Body of pancreas (tissue), 4 donors: ENCODE measurements at places on chromosomes 12 and 14.

- no peak overlapping the region for H3K4me3 ChIP-seq
- no peaks in the 10 kb centered on the region for H3K27me3 ChIP-seq
- no peak for DNase-seq
These were observed 68.5 kb downstream of the SPPL3 start for GRCh38 chr12:120835657-120836056.

DNA sequence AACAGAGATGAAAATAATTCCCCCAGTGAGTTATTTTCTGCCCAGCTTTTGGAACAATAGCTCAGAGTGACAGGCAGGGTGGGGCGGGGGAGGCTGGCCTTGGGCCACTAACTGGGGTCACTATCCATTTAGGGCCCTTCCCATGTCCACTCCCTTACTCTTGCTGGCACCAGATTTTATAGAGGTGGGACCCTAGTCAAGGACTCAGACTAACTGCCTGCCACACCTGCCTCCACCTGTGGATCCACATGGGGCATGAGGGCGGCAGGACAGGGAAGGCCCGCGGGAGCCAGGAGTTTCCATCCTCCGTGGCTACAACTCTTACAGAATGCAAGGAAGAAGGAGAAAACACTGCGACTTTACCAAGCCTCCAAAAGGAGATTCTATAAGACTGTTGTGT lies 10.1 kb downstream of the VDR start:
- peaks cover 5% of the 10 kb centered on the region for H3K4me1 ChIP-seq
- no peak overlapping the region for H3K27ac ChIP-seq
- DNase-seq, result no peak

DNA sequence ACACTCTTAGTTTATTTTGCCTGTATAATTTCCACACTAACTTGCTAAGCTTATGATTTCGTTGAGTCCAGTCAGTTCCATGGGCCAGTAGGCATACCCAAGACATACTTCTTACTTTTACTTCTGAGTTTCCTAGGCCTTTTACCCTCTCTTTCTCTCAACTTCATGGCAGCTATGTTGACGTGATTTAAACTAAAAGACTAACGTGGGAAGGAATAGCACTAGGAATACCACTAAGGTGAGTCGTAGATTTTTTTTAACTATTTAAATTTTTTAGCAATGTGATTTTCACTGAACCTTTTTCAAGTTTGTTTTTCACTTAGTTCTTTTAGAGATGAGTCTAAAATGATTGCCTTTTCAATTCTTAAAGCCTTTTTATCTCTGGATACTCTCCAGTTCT lies 793.5 kb upstream of the NOVA1 start:
- H3K36me3 ChIP-seq, result no peaks in the 10 kb centered on the region
- H3K4me3 ChIP-seq, result no peak overlapping the region
- no peaks in the 10 kb centered on the region for H3K27me3 ChIP-seq
- no peak overlapping the region for H3K27ac ChIP-seq

DNA sequence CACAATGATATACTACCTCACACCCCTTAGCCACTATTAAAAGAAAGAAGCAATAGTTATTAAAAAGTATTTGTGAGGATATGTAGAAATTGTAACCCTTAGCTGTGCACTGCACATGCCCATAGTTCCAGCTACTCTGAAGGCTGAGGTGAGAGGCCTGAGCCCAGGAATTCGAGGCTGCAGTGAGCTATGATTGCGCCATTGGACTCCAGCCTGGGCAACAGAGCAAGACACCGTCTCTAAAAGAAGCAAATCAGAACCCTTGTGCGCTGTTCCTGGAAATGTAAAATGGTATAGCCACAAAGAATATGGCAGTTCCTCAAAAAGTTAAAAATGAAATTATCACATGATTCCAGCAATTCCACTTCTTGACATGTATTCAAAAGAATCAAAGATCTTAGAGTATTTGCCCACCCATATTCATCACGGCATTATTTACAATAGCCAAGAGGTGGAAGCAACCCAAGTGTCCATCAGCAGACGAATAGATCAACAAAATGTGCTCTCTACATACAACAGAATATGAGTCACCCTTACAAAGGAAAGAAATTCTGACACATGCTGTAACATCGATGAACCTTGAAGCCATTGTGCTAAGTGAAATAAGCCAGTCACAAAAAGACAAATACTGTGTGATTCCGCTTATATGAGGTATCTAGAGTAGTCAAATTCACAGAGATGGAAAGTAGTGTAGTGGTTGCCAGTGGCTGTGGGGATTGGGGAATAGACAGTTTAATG lies 23.7 kb upstream of the YLPM1 start:
- peaks cover 2% of the 10 kb centered on the region for H3K36me3 ChIP-seq
- no peak overlapping the region for H3K4me3 ChIP-seq
- H3K4me1 ChIP-seq, result peaks cover 11% of the 10 kb centered on the region
- DNase-seq, result no peak

- DNase-seq, result peak; percentile 53
- H3K27ac ChIP-seq, result no peak overlapping the region
- no peaks in the 10 kb centered on the region for H3K4me1 ChIP-seq
- no peaks in the 10 kb centered on the region for H3K36me3 ChIP-seq
These were observed 37.5 kb downstream of the EMP1 start for GRCh38 chr12:13233830-13234641.

- no peak for DNase-seq
- no peak overlapping the region for H3K27ac ChIP-seq
- H3K4me1 ChIP-seq, result peaks cover 5% of the 10 kb centered on the region
- no peak overlapping the region for H3K4me3 ChIP-seq
These were observed 160.4 kb upstream of the SSTR1 start for GRCh38 chr14:38047195-38047902.

DNA sequence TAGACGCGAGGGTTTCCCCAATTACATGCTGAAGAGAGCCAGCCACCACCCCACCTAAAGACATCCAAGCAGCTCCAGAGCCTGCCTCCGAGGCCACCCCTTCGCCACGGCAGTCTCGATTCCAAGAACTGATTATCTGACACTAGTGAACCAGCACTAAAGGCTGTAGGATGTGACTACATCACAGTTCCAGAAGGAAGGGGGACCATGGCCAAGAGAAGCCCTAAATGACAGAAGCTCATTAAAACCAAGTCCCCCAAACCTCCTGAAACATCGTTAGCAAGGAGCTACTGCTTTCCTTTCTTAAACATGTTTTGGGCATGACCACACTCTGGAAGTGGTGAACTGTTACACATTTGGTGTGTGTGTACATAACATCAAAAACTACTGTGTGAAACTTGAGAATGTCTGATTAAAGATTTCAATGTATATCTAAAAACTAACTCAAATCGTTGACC lies 88.2 kb downstream of the DUSP16 start:
- no peaks in the 10 kb centered on the region for H3K4me1 ChIP-seq
- H3K27ac ChIP-seq, result no peak overlapping the region
- no peak for DNase-seq
- H3K27me3 ChIP-seq, result no peaks in the 10 kb centered on the region

GRCh38 chr14:100031506-100032281 lies 33.5 kb upstream of the EVL start:
- peaks cover 42% of the 10 kb centered on the region for H3K4me1 ChIP-seq
- H3K27me3 ChIP-seq, result no peaks in the 10 kb centered on the region
- DNase-seq, result peak; percentile 51
- H3K27ac ChIP-seq, result peak overlapping the region; percentile 6
- no peak overlapping the region for H3K4me3 ChIP-seq

DNA sequence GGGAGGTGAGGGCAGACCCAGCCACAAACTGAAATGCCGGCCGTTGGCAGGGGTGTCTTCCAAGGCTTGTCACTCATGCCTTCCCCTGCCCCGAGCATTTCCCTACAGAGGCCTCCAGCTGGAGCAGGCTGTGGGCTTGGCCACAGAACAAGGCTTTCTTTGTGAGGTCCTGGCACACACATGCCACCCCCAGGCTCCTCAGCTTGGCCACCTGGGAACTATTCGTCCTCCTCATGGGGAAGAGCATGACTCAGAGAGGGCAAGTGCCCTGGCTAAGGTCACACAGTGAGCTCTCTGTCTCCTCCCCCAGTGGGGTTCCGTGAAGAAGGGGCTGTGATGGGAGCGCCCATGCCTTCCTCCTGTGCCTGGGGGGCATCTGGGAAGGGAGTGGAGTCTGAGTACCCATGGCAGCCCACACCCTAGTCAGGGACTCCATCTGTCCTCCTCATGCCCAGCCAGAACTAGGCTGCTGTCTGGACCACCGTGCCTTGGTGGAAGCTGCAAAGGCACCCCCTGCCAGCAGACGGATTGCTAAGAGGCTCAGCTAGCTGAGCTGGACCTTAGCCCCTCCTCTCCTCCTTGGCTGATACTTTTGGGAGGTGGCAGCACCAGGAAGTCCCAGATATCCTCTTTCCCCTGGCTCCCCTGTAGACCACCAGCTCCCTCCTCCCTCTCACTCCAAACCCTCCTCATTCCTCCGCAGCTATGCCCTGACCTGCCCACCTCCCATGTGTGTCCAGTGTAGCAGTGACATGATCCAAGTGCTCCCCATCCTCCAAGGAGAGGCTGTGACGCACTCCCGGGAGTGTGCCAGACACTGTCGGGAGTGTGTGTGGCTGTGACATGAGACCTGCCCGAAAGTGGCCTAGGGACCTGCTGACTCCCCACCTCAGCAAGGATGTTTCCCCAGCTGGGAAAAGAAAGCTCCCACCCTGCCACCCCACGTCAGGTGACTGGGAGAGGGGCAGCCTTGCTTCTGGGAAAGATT lies 21.4 kb downstream of the ABCB9 start:
- H3K4me1 ChIP-seq, result peaks cover 22% of the 10 kb centered on the region
- no peaks in the 10 kb centered on the region for H3K36me3 ChIP-seq
- no peak overlapping the region for H3K4me3 ChIP-seq
- peak overlapping the region; percentile 70 for H3K27ac ChIP-seq
- no peaks in the 10 kb centered on the region for H3K27me3 ChIP-seq

GRCh38 chr12:13275241-13276085 lies 78.9 kb downstream of the EMP1 start:
- H3K4me3 ChIP-seq, result no peak overlapping the region
- peaks cover 7% of the 10 kb centered on the region for H3K4me1 ChIP-seq
- no peaks in the 10 kb centered on the region for H3K27me3 ChIP-seq
- DNase-seq, result no peak

DNA sequence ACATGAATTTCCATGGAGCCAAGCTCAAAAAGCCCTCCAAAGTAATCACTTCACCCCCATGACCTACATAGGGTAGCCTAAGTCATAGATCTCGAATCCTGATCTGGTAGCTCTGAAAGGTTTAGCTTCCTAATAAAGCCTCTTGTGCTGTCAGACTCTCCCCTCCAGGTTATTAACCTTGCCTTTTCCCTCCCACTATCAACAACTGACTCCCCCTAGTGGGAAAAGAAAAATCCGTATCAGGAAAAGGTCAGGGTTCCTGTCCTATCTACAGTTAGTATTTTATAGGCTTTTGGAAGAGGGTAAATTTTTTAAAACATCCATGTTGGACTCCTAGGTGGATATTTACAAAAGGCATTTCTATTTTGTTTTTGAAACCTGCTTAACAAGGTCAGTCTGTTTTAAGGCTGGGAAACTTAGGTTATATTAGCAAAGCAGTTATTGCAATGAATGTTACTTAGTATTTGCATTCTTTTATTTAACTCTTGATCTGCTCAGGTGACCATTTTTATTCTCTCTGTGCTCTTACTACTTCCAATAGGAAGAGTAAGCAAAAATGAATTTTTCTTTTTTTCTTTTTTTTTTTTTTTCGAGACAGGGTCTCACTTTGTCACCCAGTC lies 8.0 kb downstream of the YY1 start:
- H3K27ac ChIP-seq, result no peak overlapping the region
- no peak for DNase-seq
- no peak overlapping the region for H3K4me3 ChIP-seq
- H3K36me3 ChIP-seq, result no peaks in the 10 kb centered on the region
- H3K27me3 ChIP-seq, result no peaks in the 10 kb centered on the region

- no peaks in the 10 kb centered on the region for H3K4me1 ChIP-seq
- no peaks in the 10 kb centered on the region for H3K36me3 ChIP-seq
- no peaks in the 10 kb centered on the region for H3K27me3 ChIP-seq
- no peak for DNase-seq
- H3K27ac ChIP-seq, result no peak overlapping the region
These were observed 41.1 kb downstream of the GNG2 start for GRCh38 chr14:51901475-51902024.
